ENCODE measurements at places on chromosomes 7 and 10. TPM values are rescaled to one million over a fixed set of nuclear protein-coding genes. Genes with fewer than 3 reads are reported as not detected.

The TMEM213 gene
- total RNA-seq = not detected

The CYP3A4 gene
- 796 TPM for total RNA-seq

The ACTL6B gene
- not detected for total RNA-seq

The RPP38 gene
- 20.1 TPM for total RNA-seq

The LRRTM3 gene
- total RNA-seq = not detected

The PRSS37 gene
- total RNA-seq = not detected

The RSPH10B2 gene
- total RNA-seq = not detected

The ELMO1 gene
- total RNA-seq = 62.4 TPM

- no peaks in the 10 kb centered on the region for H3K27me3 ChIP-seq
- H3K4me1 ChIP-seq = no peaks in the 10 kb centered on the region
- no peaks in the 10 kb centered on the region for H3K36me3 ChIP-seq
- H3K4me3 ChIP-seq = no peak overlapping the region
- no peak for DNase-seq
Observed at GRCh38 chr10:48626986-48627731, 22.3 kb upstream of the ARHGAP22 start.

DNA sequence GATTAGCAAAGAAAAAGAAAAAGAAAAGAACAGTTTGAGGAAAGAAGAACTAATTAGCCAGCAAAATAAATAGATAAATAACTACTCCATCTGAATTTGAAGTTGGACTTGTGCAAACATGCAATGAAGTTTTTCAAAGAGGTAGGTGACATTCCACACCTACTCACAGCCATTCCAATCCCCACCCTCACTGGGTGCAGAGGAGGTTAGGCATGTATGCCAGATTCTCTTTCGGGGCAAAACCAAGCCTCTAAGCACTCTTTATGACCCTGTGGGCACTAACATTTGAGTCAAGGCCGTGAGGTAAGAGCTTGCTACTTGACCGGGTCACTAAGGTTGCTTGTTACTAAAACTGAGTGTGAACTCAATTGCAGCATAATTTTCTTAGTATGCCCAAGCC, 108.4 kb upstream of the SEMA3A start:
- no peaks in the 10 kb centered on the region for H3K36me3 ChIP-seq
- H3K27me3 ChIP-seq = no peaks in the 10 kb centered on the region
- DNase-seq = no peak
- H3K27ac ChIP-seq = no peak overlapping the region
- no peaks in the 10 kb centered on the region for H3K4me1 ChIP-seq
- H3K4me3 ChIP-seq = no peak overlapping the region

GRCh38 chr7:150756166-150756565, 18.9 kb downstream of the GIMAP5 start:
- peak overlapping the region; percentile 59 for H3K27ac ChIP-seq
- no peaks in the 10 kb centered on the region for H3K36me3 ChIP-seq
- DNase-seq = no peak
- H3K4me1 ChIP-seq = peaks cover 12% of the 10 kb centered on the region
- H3K4me3 ChIP-seq = no peak overlapping the region

DNA sequence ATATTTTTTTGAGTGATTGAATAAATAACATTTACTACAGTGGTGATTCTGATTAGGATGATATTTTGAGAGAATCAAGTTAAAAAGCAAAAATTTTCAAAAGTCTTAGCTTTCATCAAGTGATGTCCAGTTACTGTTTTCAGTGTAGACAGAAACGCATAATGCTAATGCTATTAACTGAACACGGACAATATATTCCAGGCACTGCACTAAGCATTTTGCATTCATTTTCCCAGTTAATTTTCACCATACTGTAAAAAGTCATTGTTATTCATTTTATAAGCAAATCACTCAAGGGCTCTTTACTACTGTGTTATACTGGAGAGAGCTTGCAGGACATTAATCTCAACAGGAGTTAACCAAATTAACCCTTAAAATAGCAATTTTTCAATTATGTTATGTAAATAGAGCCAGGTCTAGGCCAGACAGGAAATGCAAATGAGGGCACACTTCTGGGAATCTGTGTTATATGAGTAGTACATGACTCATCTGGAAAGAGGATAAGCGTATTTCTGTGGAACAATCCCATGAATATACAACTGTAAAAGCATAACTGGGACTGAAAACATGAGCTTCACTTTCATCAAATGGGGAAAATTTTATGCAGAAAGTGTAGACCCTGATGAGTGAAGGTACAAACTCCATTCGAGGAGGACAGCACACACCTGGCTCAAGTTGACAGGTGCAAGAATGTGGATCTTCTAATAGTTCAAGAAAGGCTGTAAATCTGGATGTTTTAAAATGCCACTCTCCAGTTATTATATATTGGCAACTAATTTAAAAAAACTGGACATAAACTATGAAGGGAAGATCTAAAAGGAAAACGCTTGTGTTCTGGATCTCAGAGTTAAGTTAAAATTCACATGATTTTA, 75.4 kb downstream of the ANK3 start:
- H3K36me3 ChIP-seq = no peaks in the 10 kb centered on the region
- H3K27ac ChIP-seq = no peak overlapping the region
- H3K4me3 ChIP-seq = no peak overlapping the region
- no peak for DNase-seq
- no peaks in the 10 kb centered on the region for H3K27me3 ChIP-seq

- no peak overlapping the region for H3K27ac ChIP-seq
- DNase-seq = no peak
- no peaks in the 10 kb centered on the region for H3K36me3 ChIP-seq
- H3K27me3 ChIP-seq = no peaks in the 10 kb centered on the region
- H3K4me3 ChIP-seq = no peak overlapping the region
Observed at GRCh38 chr10:69332278-69333010, 54.1 kb downstream of the HK1 start.

GRCh38 chr7:8152489-8153192, 109.3 kb downstream of the ICA1 start:
- no peaks in the 10 kb centered on the region for H3K36me3 ChIP-seq
- H3K27ac ChIP-seq = no peak overlapping the region
- no peaks in the 10 kb centered on the region for H3K27me3 ChIP-seq
- no peaks in the 10 kb centered on the region for H3K4me1 ChIP-seq
- no peak for DNase-seq

- H3K27me3 ChIP-seq = no peaks in the 10 kb centered on the region
- H3K36me3 ChIP-seq = no peaks in the 10 kb centered on the region
- DNase-seq = no peak
- no peak overlapping the region for H3K4me3 ChIP-seq
- no peak overlapping the region for H3K27ac ChIP-seq
- H3K4me1 ChIP-seq = no peaks in the 10 kb centered on the region
Observed at GRCh38 chr10:129614341-129614740, 147.3 kb downstream of the MGMT start.

- no peak for DNase-seq
- H3K4me3 ChIP-seq = no peak overlapping the region
- no peak overlapping the region for H3K27ac ChIP-seq
- no peaks in the 10 kb centered on the region for H3K4me1 ChIP-seq
Observed at GRCh38 chr7:71772779-71773178, 639.4 kb downstream of the CALN1 start.

- H3K36me3 ChIP-seq = no peaks in the 10 kb centered on the region
- peak overlapping the region; percentile 58 for H3K4me3 ChIP-seq
- H3K27me3 ChIP-seq = peaks cover 21% of the 10 kb centered on the region
- H3K27ac ChIP-seq = peak overlapping the region; percentile 1
- peak; percentile 36 for DNase-seq
Observed at GRCh38 chr10:42753126-42753506, 29.5 kb upstream of the BMS1 start.

DNA sequence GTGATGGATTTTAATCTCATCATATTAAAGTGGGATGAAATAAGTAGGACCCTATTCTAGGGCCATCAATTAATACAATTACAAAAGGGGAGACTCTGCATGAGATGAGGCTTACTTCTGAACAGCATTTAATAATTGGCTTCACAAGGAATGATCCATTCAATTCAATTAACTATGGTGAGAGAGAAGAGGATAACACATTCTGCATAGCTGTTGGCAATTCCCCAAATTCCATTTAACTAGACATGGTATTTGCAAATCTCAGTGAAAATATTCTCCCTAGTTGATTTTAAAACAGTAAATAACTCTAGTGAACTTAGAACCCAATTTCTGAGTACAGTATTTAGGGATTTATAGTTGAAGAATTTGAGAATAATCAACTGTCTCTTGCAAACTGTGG, 145.3 kb downstream of the NOC3L start:
- no peak for DNase-seq
- no peaks in the 10 kb centered on the region for H3K36me3 ChIP-seq
- H3K27me3 ChIP-seq = no peaks in the 10 kb centered on the region
- no peak overlapping the region for H3K27ac ChIP-seq
- no peaks in the 10 kb centered on the region for H3K4me1 ChIP-seq
- H3K4me3 ChIP-seq = no peak overlapping the region

DNA sequence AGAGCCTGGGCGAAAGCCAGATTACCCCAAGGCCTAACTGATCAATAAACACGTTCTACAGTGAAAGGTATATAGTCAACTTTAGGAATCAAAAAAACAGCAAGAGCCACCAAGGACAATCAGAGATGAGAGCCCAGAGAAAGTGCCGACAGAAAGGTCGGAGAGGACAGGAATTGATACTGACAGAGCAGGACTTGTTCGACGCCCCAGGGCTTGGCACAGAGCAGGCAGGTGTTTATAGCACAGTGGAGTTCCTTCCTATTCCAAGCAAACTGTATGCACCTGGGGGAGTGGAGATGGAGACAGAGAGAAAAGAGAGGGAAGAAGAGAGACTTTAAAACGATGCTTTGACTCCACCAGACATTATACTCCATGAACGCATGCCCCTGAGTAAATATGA, 39.5 kb downstream of the PPP1R3C start:
- no peak overlapping the region for H3K4me3 ChIP-seq
- DNase-seq = no peak
- H3K27ac ChIP-seq = no peak overlapping the region

DNA sequence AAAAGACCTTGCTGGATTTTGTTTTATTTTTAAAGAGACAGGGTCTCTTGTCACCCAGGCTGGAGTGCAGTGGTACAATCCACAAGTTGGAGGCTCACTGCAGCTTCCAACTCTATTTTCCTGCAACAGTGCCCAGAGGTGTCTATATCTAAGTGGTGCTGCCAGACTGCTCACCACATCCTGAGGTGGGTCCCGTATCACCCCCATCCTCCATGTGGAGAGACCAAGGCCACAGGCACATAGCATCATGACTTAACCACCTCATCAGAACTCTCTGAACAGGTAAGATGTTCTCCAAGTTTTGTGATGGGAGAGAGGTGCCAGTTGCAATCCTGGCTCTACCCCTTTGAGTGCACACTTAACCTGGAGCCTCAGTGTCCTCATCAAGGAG, 98.2 kb downstream of the RNF216 start:
- peaks cover 13% of the 10 kb centered on the region for H3K4me1 ChIP-seq
- H3K4me3 ChIP-seq = no peak overlapping the region
- no peaks in the 10 kb centered on the region for H3K27me3 ChIP-seq
- no peaks in the 10 kb centered on the region for H3K36me3 ChIP-seq

GRCh38 chr7:44622342-44623151, 16.1 kb downstream of the OGDH start:
- peaks cover 46% of the 10 kb centered on the region for H3K4me1 ChIP-seq
- no peak for DNase-seq
- peak overlapping the region; percentile 87 for H3K27ac ChIP-seq
- no peaks in the 10 kb centered on the region for H3K36me3 ChIP-seq

GRCh38 chr10:119365773-119366599, 158.6 kb downstream of the GRK5 start:
- H3K4me1 ChIP-seq = peaks cover 42% of the 10 kb centered on the region
- no peaks in the 10 kb centered on the region for H3K27me3 ChIP-seq
- no peak overlapping the region for H3K27ac ChIP-seq
- no peak for DNase-seq
- H3K4me3 ChIP-seq = no peak overlapping the region
- H3K36me3 ChIP-seq = no peaks in the 10 kb centered on the region

DNA sequence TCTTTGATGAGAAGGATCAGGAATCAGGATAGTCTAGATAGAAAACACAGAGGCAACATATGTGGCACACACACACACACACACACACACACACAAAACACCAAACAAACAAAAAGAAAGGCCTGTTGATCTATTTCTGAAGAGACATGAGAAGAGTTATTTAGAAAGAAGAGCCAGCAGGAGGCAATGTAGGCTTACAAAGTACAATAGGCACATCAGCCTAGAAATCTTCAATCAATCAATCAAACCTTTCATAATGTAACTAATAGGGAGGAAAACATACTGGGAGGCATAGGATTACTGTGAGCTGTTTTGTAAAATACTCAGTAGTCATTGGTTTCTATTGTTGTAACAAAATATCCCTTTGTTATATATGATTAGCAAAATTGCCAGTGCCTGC, 47.3 kb upstream of the TES start:
- H3K27ac ChIP-seq = no peak overlapping the region
- H3K4me3 ChIP-seq = no peak overlapping the region
- H3K4me1 ChIP-seq = no peaks in the 10 kb centered on the region
- DNase-seq = no peak

DNA sequence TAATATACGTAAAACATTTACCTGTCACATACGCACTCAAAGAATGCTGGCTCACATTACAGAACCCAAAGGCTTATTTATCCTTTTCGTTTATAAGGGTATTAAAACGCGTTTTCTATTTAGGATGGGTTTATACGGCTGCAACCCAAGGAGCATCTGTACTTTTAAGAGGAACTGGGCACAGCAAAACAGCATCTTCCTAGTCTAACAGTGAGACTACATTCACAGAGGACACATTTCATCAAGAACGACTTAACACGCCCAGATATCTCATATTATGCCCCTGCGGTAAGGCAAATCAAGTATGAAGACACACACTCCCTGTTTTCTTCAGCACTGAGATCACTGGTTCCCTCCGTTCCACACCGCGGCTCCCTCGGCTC, 533 bp upstream of the DMTF1 start:
- DNase-seq = no peak
- no peaks in the 10 kb centered on the region for H3K4me1 ChIP-seq
- H3K4me3 ChIP-seq = peak overlapping the region; percentile 88
- peak overlapping the region; percentile 98 for H3K27ac ChIP-seq
- H3K36me3 ChIP-seq = no peaks in the 10 kb centered on the region

DNA sequence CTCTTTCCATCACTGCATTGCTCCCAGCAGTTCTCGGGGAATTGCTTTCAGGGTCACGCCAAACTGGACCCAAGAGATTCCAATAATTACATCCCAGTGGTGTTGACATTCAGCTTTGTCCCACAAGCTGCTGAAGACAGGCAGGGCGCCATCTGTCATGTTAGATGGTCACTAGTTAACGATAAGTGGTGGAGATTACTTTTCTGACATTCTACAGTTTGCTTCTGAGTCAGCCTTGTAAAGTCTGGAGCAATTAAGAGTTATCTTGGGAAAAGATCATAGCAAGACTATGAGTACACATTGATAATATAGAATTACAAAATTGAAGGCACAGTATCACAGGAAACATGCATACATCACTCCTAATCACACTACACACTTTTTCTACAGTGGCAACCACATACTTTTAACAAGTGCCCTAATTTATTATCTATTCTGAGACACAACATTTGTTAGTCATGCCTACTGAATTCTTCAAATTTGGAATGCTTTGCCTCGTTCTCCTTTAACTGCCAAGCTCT, 41.9 kb downstream of the SEMA3C start:
- no peaks in the 10 kb centered on the region for H3K36me3 ChIP-seq
- DNase-seq = peak; percentile 58
- H3K4me1 ChIP-seq = peaks cover 4% of the 10 kb centered on the region
- no peak overlapping the region for H3K4me3 ChIP-seq
- no peaks in the 10 kb centered on the region for H3K27me3 ChIP-seq

GRCh38 chr7:112511451-112512202, 30.8 kb downstream of the LSMEM1 start:
- no peak overlapping the region for H3K4me3 ChIP-seq
- no peak overlapping the region for H3K27ac ChIP-seq
- no peaks in the 10 kb centered on the region for H3K4me1 ChIP-seq
- H3K27me3 ChIP-seq = no peaks in the 10 kb centered on the region
- no peak for DNase-seq

Measured in Peyer's patch (tissue), 4 donors.